ENCODE measurements at places on chromosomes 1 and 21.

DNA sequence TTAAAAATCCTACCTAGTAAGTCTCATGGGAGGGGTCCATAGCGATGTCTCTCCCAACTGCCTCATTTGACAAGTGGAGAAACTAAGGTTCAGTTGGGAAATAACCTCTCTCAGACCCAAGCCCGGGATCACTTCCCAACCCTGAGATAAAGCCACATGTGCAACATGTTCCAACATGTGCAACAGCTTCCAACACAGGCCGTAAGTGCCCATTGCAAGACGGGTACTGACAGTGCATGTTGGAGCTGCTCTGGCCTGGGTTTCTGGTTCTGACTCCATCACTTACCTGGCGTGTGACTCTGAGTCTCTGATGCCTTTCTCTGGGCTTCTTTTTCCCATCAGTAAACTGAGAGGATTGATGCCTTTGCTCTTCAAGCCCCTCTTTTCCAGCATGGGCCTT, 38.0 kb upstream of the FOXO6 start:
- no peak for DNase-seq

GRCh38 chr21:19853061-19853460, 1145.1 kb upstream of the NCAM2 start:
- DNase-seq, result no peak

- no peak for DNase-seq
Measured at GRCh38 chr1:22705586-22705985, 5.1 kb upstream of the EPHB2 start.

GRCh38 chr1:177103005-177103852, 61.3 kb downstream of the ASTN1 start:
- no peak for DNase-seq

GRCh38 chr1:21933397-21934248, 3.5 kb downstream of the HSPG2 start:
- DNase-seq, result no peak

- no peak for DNase-seq
Measured at GRCh38 chr1:243725075-243725474, 125.0 kb downstream of the AKT3 start.

DNA sequence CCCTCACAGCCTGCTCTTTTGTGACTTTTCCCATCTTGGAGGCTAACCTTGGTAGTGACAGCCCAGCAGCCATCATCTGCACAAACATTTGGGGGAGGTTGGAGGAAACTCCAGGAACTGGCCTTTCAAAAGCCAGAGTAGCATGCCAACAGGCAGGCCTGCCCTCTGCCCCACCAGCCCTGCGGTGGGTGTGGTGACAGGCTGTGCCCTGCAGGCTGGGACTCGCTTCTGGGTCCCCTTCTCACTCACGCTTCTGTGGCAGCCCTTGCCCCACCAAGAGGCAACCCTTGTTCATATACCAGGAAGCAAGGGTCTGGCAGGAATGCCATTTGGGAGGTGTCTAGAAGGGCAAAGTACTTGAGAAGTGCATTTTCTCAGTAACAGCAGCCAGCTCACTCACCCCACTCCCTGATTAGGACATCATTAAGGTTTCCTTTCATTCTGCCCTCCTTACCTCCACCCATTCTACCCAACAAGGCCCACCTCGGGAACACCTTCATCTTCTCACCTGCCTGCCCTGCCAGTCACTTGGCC, 20.8 kb upstream of the FAM3B start:
- DNase-seq, result no peak

DNA sequence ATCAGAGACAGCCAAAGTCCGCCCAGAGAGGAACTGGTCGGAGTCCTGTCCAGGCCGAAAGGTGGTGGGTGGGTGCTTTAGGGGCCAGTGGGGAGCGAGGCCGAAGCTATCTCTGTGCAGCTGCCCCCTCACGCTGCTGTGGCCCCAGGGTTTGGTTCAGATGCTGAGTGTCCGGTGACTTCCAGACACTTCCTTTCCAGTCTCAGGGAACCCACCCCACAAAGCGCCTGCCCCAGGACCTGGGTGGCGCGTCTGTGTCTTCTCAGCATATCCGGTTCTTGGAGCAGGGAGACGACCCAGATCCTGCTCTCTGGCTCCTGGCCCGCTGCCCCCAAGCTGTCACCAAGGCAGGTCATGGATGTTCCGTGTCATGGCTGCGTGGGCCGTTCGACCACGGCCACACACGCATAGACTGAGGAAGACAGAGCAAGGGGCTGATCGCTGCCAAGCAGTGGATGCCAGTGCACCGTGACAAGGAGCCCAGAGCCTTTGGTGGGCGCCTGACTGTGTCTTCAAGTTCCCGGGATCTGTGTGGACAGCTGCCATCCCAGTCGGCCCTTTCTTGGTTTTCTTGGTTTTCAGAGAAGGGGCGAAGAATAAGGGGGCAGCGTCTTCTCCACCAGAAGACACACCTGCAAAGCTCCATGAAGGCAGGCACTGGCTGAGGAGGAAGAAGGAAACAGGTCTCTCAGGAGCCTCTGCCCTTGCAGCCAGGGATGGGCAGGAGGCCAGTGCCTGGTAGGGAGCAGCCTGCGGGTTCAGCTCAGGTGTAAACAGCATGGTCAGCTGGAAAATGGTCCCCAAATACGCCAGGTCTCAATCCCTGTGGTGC, 22.9 kb upstream of the COL18A1 start:
- no peak for DNase-seq

- DNase-seq, result peak; percentile 42
Measured at GRCh38 chr1:245673881-245674414, 519.2 kb downstream of the KIF26B start.

DNA sequence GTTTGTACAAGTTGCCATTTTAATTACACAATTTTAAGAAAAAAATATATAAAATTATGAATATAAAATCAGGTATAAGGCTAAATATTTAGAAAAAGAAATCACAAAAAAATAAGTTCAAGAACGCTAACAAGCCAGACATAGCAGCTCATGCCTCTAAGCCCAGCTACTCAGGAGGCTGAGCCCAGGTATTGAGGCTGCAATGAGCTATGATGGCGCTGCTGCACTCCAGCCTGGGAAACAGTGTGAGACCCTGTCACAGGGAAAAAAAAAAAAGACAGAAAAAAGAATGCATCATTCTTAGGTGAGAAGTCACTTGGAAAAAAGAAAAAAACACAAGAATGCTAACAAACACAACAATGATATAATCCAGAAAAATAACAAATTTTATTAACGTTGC, 112.3 kb upstream of the PRDX6 start:
- DNase-seq, result no peak

- DNase-seq, result no peak
Measured at GRCh38 chr1:172708452-172708851, 49.5 kb downstream of the FASLG start.

DNA sequence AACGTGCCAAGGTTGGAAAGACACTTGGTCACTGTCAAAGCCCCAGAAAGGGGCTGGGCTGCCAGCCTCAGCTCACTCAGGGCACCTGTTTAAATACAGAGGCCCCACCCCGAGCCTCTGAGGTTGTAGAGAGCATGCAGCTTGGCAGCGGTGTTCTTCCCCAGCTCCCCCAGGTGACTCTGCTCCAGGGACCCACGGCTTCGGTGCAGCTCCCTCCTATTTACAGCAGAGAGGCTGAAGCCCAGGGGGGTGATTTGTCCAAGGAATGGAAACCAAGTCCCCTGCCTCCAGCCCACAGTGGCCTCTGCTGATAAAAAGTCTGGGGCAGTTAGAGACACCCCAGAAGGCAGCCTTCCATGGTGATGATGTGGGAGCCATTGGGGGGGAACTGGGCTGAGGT, 9.1 kb upstream of the C1QA start:
- no peak for DNase-seq

- DNase-seq, result no peak
Measured at GRCh38 chr1:2604156-2604843, 17.7 kb downstream of the PRXL2B start.

DNA sequence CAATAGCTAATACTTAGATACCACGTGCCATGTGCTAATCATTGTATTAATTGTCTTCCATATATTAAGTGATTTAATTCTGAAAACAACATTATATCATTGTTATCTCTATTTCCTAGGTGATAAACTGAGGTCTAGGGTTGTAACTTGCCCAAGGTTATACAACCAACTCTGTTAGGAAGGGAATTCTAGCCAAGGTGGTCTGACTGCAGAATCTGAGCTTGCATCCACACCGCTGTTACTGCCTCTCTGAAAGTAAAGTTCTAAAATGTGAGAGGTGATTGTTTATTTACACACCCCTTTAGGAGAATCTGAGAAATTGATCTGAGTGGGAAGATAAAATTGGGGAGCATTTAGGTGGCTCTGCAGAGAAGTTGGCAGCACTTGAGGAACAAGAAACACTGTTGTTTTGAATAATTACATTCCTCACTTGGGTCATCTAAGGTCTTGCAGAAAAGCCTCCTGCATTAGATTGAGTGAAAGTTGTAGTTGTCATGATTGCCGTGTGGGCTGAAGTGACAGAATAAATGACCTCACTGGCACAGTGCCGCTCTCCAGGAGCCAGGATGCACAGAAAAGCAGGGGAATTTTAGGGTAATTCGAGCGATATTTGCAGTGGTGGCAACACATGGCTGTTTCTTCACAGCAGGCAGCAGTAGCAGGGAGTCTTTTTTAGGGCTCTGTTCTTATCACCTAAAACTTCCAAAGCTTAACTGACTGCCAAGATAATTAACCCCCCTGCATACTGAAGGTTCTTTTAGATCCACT, 121.7 kb downstream of the ADGRL4 start:
- peak; percentile 29 for DNase-seq

- no peak for DNase-seq
Measured at GRCh38 chr21:33980276-33980916, 64.8 kb upstream of the ATP5PO start.

DNA sequence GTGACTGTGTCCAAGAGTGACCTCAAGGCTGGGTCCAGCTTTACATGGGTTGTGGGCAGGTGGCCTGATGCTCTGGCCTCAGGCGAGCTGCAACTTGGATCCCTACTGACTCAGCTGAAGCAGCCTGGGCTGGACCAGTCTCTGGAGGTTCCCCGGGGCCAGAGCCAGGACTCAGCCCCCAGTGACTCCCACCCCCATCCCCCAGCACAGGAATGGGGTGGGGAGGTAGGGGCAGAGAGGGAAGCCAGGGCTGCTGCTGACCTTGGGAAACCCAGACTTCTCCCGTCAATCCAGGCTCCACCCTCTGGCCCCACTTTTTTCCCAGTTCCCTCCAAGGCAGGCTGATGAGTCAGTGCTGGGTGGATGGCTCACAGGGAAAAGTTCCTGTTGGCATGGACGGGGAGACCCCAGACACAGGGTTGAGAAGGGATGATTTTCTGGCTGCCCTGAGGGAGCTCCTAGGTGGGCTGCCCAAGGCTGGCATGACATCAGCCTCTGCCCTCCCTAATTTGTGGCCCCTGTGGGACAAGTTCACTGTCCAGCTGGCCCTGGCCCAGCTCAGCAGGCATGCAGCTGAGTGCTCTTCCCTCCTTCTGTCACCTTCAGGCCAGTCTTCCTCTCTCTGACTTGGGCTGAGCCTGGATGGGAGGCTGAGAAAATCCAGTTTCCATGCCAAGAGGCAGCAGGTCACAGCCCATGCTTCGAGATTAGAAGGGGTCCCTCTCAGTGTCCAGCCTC, 2.2 kb downstream of the ZC3H12A start:
- peak; percentile 84 for DNase-seq

DNA sequence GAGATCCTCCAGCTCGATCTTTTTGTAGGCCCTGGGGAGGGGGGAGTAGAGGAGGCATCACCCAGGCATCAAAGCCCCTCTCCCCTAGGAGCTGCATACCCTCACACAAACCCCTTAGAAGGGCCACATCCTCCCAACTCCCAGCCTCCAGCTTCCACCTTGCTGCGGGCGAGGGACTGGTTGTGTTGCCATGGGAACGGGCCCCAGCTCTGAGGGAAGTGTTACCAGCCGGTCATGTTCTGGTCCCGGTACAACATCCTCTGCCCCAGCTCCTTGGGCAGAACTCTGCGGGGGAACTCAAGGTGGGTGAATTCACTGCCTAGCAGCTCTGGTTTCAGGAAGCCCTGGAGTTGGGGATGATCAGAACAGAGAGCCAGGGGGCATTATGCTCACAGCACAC, 4.1 kb downstream of the PPM1J start:
- no peak for DNase-seq

GRCh38 chr21:39597595-39597994, 15.1 kb upstream of the B3GALT5 start:
- no peak for DNase-seq

- no peak for DNase-seq
Measured at GRCh38 chr1:154839691-154840090, 30.4 kb downstream of the KCNN3 start.

DNA sequence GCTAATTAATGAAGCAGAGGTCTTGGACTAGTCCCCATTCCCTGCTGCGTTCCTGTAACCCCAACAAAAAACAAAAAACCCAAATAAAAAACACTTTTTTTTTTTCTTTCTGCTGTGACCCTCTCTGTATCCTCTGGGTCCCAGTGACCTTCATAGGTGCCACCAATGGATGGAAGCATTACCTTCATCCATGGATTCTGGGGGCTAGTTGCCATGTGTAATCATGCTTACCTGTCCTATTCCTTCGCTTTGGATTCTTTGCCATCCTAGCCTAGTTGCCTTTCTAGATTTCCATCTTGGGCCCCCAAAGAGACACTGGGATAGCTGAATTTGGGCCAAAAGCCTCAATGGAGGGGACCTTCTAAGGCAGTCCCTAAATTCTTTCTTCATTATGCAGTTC, 1208.7 kb downstream of the BRINP3 start:
- DNase-seq, result no peak

- no peak for DNase-seq
Measured at GRCh38 chr1:17260738-17261137, 11.8 kb downstream of the PADI3 start.

DNA sequence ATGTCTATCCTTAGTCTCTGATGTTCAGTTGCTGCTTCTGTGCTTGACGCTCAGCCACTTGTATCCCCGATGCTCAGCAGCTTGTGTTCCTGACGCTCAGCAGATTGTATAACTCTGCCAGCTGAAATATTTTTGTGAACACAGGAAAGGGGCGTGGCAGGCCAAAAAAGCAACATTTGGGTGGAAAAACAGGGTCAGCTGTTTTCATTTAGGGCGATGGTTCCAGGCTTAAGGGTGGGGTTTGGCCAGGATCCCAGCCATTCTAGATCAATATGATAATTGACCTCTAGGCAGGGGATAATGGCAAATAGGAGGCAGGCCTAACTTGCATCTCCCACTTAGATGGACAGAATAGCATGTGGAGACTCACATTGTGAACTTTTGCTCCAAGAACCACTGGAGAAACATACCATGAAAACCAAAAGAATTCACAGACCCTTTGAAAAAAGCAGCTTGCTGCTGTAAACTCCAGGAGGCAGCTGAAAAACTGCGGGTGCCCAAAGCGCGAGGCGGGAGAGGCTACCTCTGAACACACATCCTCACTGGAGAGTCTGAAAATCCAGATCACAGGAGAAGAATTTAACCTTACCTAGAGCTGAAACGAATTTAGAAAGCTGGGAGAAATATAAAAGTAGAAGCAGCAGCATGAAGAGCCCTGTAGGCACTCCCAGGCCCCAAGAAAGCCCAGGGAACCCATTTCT, 58.3 kb downstream of the ZNF648 start:
- no peak for DNase-seq

GRCh38 chr1:209775678-209776077, 8.7 kb downstream of the C1orf74 start:
- DNase-seq, result no peak

- no peak for DNase-seq
Measured at GRCh38 chr1:64111787-64112186, 91.6 kb upstream of the UBE2U start.

GRCh38 chr1:205449254-205449749, 6.5 kb downstream of the BLACAT1 start:
- no peak for DNase-seq

GRCh38 chr1:236002572-236002971, 62.3 kb downstream of the NID1 start:
- no peak for DNase-seq

Measured in fibroblast of skin of right quadriceps (primary cell).